Mucosa of gallbladder (tissue), 1 donor: ENCODE measurements at places on chromosomes 2 and 18. TPM values are rescaled to one million over a fixed set of nuclear protein-coding genes. Genes with fewer than 3 reads are reported as not detected.

DNA sequence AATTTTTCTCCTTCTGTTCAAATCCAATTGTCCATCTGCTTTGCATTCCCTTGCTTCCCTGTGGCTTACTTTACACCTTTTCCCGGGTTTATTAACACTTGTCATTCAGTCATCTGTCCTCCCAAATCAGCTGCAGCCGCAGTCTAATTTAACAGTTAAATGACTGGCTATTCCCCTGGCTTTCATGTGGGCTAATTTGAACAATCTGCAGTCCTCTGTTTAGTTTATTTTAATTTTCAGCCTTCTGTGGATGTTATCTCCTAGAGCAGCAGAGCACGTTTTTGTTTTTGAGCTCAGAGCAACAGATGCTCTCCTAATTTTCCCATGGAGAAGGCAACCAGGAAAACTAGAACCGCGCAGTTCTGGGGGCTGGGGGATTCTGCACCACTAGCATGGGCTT, 55.0 kb downstream of the MEP1B start:
- no peak for DNase-seq

GRCh38 chr18:1090758-1091157, 186.1 kb downstream of the ADCYAP1 start:
- DNase-seq: no peak

- peak; percentile 72 for DNase-seq
Measured at GRCh38 chr2:28355521-28356094, 37.0 kb upstream of the FOSL2 start.

- DNase-seq: no peak
Measured at GRCh38 chr2:124526221-124526620, 501.1 kb downstream of the CNTNAP5 start.

Gene CRYGC
- not detected for total RNA-seq

Gene FECH
- 20.0 TPM for total RNA-seq

Gene RNF149
- 54.9 TPM for total RNA-seq

- no peak for DNase-seq
Measured at GRCh38 chr2:239767021-239767905, 257.9 kb downstream of the NDUFA10 start.

Gene NTSR2
- not detected for total RNA-seq

Gene RESP18
- not detected for total RNA-seq

Gene ACMSD
- total RNA-seq: 47.0 TPM

GRCh38 chr2:55547001-55547400, 27.5 kb downstream of the CFAP36 start:
- DNase-seq: no peak

Gene MYO5B
- 63.1 TPM for total RNA-seq

DNA sequence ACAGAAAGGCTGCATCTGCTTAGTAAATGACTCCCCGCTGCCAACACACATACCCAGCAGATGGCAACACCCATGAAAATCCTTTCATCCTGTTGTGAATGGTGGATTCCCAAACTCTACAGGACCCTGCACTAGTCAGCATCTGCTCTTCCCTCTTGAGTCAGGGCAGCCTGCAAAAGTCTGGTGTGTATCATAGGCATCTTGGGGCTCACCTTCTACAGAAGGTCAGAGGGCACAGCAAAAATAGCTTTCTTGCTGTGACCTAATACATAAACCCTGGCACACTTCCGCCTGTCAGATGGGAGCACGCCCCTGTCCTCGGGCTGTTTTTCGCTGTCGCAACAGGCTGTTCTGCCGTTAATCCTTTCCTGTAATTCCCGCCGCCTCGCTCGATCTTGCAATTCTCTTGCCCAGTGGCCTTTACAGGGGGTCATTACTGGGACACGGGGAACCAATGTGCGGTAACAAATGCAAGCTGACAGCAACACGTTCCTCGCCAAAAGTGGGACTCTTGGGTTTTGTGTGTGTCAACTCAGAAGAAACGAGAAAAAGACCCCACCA, 19.9 kb upstream of the SCYGR1 start:
- DNase-seq: no peak

Gene SLC19A3
- total RNA-seq: 87.4 TPM

- no peak for DNase-seq
Measured at GRCh38 chr2:154193246-154193645, 321.5 kb downstream of the GALNT13 start.
